Islet precursor cell (in vitro differentiated cells): ENCODE measurements at places on chromosomes 13 and 19.

DNA sequence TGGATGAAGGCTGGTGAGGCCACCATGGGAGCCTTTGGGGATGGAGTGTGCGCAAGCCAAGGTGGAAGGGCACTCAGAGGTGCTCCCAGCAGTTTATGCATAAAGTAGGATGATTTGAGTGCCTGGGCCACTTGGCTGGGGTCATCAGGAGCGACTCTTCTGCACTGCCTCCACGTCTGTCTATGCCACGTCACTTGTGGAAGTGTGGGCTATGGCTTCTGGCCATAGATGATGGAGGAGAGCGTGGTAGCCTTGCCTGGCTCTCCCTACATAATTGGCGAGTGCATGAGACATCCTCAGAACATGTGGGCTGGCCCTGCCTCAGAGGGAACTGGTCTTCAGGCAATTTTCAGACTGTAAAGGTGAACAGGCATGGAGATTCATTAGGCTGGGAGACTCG is 182.9 kb downstream of the TEX29 start:
- DNase-seq = peak; percentile 20

- no peak for DNase-seq
Measured at GRCh38 chr13:113875837-113876281, 12.0 kb upstream of the GAS6 start.

DNA sequence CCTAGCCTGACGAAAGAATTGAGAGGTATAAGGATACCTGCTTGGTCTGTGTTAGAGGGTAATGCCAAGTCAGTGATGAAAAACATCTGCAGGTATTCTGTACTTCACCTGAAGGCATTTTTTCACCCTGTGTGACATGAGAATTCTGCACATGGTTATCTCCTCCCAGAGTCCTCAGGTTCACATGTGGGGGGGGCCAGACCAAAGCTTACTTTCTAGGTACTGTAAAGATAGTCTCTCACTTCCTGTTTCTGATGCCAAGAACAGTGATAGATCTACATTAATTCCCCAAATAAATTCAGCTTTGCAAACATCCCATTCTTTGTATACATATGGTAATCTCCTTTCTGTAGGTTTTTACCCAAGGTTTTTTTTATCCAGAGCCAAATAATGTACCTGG is 53.4 kb downstream of the GPC6 start:
- DNase-seq = no peak

DNA sequence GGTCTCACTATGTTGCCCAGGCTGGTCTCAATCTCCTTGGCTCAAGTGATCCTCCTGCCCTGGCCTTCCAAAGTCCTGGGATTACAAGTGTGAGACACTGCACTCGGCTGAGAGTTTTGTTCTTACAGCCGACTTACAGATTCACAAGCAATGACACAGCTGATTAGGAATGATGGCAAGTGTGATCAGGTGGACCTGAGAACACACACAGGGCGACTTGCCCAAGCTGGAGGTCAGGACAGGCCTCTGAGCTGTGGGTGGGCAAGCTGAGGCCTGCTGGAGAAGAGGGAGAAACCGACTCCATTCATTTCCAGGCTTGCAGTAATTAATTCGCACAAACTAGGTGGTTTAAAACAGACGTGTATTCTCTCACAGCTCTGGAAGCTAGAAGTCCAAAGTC is 8.1 kb upstream of the ATG4D start:
- DNase-seq = no peak

DNA sequence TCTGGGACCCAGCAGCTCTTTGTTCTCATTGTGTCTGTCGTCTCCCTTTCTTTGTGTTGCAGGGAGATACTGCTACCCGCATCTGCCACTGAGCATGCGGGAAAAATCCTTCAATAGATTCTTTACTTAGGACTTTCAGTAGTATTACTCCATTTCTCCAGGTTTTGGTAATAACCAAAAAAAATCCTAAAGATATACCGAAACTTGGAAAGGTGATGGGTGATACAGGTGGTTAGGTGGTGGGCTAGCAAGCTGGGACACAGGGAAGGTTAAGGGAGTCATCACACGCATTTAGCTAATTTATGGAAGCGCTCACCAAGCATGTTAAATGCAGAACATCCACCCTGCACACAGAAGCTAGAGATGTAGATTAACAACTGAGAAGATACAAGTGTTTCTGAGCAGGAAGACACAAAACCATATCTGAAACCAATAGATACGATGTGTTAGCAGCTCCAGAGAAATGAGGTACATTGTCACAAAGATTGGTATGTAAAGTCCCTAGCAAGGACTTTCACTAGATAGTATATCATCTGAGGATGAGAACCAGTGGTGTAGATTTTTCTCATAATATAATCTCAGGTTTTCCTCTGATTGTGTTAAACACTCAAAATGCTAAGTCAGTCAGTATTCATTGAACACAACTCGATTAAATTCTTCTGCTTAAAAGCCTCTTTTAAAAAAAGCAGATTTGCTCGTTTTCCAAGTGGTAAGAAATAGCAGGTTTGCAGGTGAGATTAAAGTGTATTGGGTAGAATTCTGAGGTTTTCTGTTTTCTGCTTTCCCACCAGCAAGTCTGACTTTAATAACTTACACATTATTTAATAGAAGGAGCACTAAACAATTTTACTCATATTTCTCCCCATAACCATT is 1.2 kb upstream of the SLAIN1 start:
- no peak for DNase-seq

- DNase-seq = no peak
Measured at GRCh38 chr13:40980461-40980860, 38.7 kb downstream of the ELF1 start.

DNA sequence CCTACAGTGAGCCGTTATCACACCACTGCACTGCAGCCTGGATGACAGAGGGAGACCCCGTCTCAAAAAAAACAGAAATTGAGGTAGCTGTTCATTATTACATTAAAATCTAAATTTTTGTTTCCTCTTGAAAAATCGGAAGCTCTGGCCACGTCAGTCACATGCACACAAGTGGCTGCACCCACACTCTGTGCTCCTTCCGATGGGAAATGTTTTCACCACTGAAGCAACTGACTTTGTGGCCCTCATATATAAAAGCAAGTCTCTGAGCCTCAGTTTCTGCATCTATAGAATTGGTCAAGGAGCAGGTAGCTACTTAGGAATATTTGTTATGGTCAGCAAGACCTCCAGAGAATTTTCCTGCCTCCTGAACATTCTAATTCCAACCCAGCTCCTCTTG is 4.5 kb downstream of the LRRC25 start:
- no peak for DNase-seq

GRCh38 chr19:5485286-5485636 is 30.0 kb downstream of the ZNRF4 start:
- DNase-seq = no peak

DNA sequence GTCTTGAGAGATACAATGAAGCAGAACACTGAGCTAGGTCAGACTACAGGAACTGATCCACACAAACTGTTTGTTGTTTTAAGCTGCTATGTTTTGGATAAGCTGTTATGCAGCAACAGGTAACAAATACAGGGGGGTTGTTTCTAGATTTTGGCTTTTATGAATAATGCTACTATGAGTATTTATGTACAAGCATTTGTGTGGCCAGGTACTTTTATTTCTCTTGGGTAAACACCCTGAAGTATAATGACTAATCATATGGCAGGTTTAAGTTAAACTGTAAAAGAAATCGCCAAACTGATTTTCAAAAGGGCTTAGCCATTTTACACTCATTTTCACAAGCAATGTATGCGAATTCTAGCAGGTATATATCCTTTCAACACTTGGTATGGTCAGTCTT is 166.0 kb downstream of the DNAJC3 start:
- no peak for DNase-seq

- no peak for DNase-seq
Measured at GRCh38 chr13:24406524-24406923, 97.1 kb downstream of the C1QTNF9 start.

- no peak for DNase-seq
Measured at GRCh38 chr13:48862572-48862971, 113.1 kb upstream of the FNDC3A start.

GRCh38 chr19:34345947-34346351 is 19.0 kb upstream of the GPI start:
- peak; percentile 91 for DNase-seq
